Neural progenitor cell (in vitro differentiated cells): ENCODE measurements at places on chromosomes 5 and 9.

DNA sequence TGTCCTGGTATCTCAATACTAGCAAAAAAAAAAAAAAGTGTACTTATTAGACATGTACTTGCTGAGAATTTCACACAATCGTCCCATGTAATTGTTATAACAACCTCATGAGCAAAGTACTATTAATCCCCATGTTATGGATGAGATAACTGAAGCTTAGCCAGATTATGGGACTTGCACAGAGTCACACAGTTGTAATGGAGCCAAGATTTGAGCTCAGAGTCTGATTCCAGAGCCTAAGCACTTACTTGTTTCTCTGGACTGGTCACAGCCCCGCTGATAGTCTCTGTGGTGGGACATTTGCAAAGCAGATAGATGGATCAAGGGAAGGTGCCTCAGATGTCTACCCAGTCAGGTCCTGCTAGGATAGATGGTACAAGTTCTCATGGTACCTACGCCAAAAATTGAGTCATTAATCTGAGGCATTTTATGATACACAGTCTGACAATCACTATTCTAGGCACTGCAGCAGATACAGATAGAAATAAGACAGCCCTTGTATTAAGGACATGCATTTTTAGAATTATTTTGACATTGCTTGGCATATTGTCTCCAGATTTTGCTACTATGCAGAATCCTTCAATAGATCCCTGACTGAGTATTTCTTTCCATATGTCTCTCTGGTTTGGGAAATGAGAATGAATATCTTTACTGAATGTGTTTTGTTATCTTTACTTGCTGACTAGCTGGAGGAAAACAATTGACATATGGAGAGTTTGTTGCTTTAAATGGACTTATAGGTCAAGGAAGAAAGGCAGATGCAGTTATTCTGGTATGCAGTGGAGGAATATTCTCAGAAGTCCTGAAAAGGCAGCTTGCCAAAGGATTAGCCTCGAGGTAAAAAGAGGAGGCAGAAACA, 149.5 kb downstream of the ADAMTSL1 start:
- DNase-seq: no peak

- no peak for DNase-seq
These were observed 31.6 kb upstream of the FST start for GRCh38 chr5:53448851-53449250.

GRCh38 chr5:140840978-140841962, at the start of gene PCDHA8:
TSS of gene PCDHA8 (plus strand) at chr5:140841187. CDS start at chr5:140841322, 135 bp downstream.
- peak; percentile 15 for DNase-seq

GRCh38 chr5:74281166-74281565, 359.4 kb downstream of the ENC1 start:
- no peak for DNase-seq

- DNase-seq: no peak
These were observed 145.1 kb upstream of the FSTL4 start for GRCh38 chr5:133757396-133757945.

DNA sequence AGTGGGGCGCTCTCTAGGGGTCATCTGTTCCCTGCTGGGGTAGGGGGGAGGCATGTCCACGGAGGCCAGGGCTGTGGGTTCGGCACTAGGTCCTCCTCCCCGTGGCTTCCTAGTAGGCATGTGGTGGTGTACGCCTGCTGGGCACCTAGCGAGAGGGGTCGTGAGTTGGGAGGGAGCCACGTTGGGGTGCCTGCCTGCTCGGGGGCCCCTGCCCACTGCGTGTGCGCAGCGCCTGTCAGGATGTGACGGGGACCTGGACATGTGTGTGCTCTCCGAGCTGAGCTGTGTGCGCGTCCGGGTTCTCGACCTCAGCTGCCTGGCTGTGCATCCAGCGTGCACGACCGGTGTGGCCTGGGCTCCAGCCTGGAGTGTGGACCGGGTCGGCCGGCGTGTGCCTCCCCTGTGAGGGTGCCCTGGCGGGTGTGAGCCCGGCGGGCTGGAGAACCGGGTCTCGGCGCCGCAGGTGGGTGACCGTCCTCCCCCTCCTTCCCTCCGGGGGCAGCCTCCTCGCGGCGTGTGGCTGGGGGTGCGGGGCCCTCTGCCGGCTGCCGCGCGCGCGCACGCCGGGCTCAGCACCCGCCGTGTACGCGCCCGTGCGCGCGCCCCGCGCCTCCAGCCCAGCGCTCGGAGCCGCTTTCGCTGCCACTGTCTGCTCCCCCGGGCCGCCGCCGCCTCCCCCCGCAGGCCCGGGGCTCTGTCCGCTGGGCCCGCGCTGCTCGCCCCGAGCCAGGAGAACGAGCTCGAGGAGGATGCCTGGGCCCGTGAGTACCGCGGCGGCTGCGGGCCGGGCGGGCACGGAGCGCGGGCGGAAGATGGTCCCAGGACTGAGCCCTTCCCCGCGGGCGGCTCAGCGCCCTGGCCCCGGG, at the start of gene PRR7:
Gene PRR7 (plus strand): TSS at position 615 of the 866 bp plus-strand sequence. CDS start 8,254 bp downstream, outside the sequence.
- peak; percentile 86 for DNase-seq

GRCh38 chr5:63483338-63483737, 478.9 kb downstream of the HTR1A start:
- DNase-seq: no peak

- DNase-seq: no peak
These were observed 106.7 kb upstream of the PTPN3 start for GRCh38 chr9:109604781-109605180.

DNA sequence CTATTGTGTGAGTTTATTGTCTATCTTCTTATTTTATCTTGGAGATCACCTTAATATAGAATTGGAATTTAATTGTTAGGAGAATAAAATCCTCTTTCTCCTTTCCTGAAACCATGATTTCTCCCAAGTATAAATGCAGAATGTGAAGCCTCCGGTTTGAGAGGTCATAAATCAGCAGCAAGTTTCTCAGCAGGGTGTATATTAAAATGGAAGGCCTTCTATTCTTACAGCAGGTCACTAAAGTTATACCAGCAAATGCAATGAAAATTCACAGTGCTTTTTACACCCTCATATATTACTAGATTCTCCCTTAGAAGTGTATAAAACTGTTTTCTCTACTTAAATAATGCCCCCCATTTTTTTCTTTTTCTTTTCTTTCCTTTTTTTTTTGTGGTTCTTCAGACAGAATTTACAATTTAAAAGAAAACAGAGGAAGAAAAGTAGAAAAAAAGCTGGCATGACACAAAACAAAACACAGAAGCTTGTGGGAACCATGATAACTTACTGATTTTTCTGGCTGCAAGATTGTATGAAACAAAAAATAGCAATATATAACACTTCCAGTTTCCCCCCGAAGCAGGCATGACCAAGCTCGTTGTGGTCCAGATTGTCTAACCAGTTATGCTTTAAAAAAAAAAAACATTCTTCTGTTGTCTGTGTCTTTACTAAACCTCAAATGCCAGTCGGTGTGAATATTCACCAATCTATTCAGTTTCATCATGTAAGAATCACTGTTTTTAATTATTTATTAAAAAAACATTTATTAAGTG, 211.2 kb downstream of the RAB3C start:
- DNase-seq: no peak

DNA sequence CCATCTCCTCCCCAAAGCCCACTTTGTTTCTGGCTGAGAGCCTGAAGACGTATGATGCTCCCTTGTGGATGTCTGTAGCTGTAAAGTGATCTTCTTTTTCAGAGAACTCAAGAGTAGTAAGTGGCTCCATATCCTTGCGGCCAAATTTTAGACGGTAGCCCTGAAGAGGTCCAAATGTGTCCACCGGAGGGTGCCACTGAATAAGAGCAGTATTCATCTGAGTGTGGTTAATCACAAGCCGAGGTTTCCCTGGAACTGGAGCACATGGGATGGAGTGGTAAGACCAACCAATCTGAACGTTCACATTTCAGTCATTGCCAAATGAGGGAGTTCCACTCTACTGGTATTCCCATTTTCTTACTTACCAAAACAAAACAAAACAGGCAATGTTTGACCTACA, 686.5 kb upstream of the DMAC1 start:
- peak; percentile 72 for DNase-seq

- no peak for DNase-seq
These were observed 237.5 kb downstream of the GADD45G start for GRCh38 chr9:89842267-89842768.
